ENCODE measurements at places on chromosomes 6 and 20.

GRCh38 chr20:45564760-45565276 is 14.3 kb downstream of the WFDC8 start:
- no peak for DNase-seq

GRCh38 chr6:127877231-127877630 is 23.6 kb downstream of the THEMIS start:
- no peak for DNase-seq

DNA sequence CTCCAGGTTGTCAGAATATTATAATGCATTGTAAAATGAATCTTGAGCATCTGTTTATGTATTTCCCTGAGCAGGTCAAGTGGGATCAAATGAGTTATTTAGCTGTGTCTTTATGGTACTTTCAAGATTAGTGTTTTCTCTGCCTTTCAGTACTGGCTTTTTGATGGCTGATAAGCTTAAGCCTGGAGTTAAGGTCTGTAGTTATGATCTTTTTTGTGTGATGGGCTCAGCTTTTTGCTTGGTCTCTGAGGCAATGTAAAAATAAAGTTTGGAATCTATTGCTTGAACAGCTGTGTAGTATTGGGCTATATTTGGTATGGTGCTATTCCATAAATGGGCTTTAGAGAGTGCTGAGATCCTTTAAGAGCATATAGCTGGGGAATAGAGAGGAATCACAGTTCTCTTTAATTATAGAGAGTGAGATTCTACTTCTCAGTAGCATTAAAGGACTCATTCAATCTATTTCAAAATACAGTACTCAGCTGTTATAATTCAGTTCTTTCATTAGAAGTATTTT is 40.7 kb downstream of the ZNF451 start:
- no peak for DNase-seq

DNA sequence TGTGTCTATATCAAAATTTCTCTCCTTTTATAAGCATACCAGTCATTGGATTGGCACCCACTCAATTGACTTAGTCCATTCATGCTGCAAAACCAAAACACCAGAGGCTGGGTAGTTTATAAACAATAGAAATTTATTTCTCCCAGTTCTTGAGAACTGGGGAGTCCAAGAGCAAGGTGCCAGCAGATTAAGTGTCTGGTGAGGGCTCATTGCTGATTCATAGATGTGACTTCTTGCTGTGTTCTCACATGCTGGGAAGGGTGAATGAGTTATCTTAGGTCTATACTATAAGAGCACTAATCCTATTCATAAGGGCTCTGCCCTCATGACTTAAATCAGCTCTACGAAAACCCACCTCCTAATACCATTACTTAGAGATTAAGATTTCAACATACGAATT is 501.4 kb downstream of the EPM2A start:
- DNase-seq: no peak

- DNase-seq: no peak
Observed at GRCh38 chr6:160261991-160262680, 3.5 kb upstream of the SLC22A2 start.

GRCh38 chr20:10716855-10717254 is 43.1 kb upstream of the JAG1 start:
- DNase-seq: no peak

DNA sequence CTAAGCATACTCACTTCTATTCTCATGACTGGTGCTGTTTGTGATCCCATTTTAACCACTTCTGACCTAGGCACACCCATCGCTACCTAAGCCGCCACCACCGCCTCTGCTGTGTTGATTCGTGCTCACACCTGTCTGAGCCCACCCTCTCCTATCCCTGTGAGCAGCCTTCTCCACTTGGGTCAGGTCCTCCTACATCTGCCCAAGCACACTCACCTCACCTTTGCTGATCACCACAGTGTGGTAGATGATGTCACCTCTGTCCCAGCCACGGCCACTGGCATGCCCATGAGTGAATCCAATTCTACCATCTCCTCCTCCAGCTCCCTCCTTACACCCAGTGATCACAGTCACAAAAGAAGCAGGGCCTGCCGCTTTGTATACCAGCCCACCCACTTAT is 20.8 kb downstream of the MUC22 start:
- no peak for DNase-seq

- DNase-seq: no peak
Observed at GRCh38 chr20:52098186-52098585, 93.4 kb downstream of the ZFP64 start.

- no peak for DNase-seq
Observed at GRCh38 chr20:47735412-47736400, 49.6 kb downstream of the SULF2 start.

GRCh38 chr6:109263873-109264700 is 118.2 kb downstream of the CD164 start:
- DNase-seq: no peak

- DNase-seq: no peak
Observed at GRCh38 chr6:14379568-14379967, 262.0 kb downstream of the CD83 start.

DNA sequence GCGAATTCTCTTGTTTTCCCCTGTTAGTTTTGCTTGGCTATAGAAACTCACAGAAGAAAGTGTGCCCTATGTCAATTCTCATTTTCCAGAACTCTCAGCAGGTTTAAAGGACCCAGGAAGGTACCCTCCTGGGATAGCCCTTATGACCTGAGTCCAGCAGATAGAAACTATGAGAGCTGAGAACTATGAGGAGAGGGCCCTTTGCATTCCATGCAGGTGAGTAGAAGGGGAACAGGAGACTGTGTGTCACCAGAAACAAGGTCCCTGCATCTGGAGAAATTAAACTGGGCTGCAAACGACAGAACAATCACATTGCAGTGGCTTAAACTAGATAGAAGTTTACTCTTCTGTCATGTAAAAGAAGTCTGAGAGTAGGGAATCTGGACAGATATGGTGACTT is 35.7 kb upstream of the SCUBE3 start:
- no peak for DNase-seq

GRCh38 chr6:148041546-148041945 is 301.1 kb upstream of the SASH1 start:
- no peak for DNase-seq

GRCh38 chr20:34706912-34707784 is 3.0 kb downstream of the TP53INP2 start:
- no peak for DNase-seq

- no peak for DNase-seq
Observed at GRCh38 chr6:30836431-30836866, 47.9 kb upstream of the DDR1 start.

DNA sequence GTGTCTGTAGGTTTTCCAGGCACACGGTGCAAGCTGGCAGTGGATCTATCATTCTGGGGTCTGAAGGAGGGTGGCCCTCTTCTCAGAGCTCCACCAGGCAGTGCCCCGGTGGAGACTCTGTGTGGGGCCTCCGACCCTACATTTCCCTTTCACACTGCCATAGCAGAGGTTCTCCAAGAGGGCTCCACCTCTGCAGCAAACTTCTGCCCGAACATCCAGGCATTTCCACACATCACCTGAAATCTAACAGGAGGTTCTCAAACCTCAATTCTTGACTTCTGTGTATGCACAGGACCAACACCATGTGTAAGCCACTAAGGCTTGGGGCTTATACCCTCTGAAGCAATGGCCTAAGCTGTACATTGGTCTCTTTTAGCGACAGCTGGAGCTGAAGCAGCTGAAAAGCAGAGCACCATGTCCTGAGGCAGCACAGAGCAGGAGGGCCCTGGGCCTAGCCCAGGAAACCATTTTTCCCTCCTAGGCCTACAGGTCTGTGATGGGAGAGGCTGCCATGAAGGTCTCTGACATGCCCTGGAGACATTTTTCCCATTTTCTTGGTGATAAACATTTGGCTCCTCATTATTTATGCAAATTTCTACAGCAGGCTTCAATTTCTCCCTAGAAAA is 253.3 kb downstream of the ERMARD start:
- DNase-seq: no peak

DNA sequence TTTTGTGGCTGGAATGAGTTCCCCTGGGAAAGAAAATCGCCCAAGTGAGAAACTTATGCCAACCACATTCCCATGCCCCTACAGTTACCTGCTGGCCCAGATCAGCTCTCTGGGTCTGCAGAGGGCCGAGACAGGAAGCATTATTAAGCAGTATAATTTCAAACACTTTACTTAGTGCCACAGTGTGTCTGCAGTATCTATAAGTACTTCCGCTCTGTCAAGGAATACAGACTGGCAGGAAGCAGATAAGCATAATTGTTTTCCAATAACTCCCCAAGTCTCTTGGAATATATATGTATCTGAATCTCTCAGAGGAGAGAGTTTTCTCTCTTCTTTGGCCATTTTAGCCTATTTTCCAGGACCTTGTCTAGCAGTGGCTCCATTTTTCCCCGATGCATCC is 24.9 kb downstream of the SAYSD1 start:
- DNase-seq: no peak

GRCh38 chr6:108579328-108579721 is 18.6 kb downstream of the FOXO3 start:
- DNase-seq: no peak

DNA sequence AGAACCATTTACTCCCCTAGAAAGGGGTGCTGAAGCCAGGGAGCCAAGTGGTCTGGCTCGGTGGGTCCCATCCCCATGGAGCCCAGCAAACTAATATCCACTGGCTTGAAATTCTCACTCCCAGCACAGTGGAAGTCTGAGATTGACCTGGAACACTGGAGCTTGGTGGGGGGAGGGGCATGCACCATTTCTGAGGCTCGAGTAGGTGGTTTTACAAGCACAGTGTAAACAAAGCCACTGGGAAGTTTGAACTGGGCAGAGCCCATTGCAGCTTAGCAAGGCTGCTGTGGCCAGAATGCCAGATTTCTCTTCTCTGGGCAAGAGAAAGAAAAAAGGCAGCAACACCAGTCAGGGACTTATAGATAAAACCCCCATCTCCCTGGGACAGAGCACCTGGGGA is 855.8 kb upstream of the CITED2 start:
- no peak for DNase-seq

GRCh38 chr6:81788748-81789147 is 36.3 kb upstream of the TENT5A start:
- no peak for DNase-seq

- DNase-seq: no peak
Observed at GRCh38 chr6:32203426-32204267, 11.2 kb upstream of the GPSM3 start.

DNA sequence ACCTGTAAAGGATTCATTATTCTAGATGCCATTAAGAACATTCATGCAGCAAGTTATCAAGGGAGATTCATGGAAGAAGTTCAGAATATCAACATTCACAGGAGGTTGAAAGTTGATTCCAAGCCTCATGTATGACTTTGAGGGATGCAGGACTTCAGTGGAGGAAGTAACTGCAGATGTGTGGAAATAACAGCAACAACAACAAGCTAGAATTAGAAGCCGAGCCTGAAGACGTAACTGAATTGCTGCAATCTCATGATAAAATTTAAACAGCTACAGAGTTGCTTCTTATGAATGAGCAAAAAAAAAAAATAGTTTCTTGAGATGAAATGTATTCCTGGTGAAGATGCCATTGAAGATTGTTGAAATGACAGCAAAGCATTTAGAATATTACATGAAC is 73.3 kb upstream of the NXT1 start:
- no peak for DNase-seq

- no peak for DNase-seq
Observed at GRCh38 chr20:62216636-62217566, 3.2 kb downstream of the HRH3 start.

- no peak for DNase-seq
Observed at GRCh38 chr20:5670036-5670536, 80.1 kb upstream of the SHLD1 start.

- DNase-seq: no peak
Observed at GRCh38 chr6:16420715-16421461, 182.5 kb downstream of the GMPR start.

- DNase-seq: no peak
Observed at GRCh38 chr20:37267667-37268313, 6.2 kb upstream of the GHRH start.

- DNase-seq: no peak
Observed at GRCh38 chr20:42611889-42612837, 577.5 kb downstream of the PTPRT start.

DNA sequence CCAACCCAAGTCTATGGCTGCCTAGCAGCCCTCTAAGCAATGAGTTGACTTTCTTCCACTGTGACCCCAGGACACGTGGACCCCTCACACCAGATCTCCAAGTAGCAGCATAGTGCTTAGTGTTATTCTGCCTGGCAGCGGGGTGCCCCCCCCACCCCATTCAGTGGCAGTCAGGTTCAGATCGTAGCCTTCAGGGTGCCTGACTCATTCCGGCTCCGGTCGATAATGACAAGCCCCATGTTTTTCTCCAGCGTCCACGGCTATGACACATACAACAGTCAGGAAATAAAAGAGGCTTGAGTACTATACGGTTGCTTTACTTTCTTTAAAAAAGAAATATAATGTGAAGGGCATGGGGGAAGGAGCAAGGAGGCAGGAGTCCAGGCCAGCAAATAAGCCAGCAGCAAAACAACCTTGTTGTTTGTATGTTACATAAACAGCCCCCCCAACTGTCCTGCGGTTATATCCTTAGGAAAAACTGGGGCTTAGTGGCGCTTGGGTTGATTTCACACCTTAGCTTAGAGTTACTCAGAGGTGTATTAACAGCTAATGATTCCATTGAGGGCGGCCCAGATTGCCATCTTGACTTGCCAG is 23.1 kb downstream of the GNAS start:
- no peak for DNase-seq
